Activated CD8-positive, alpha-beta memory T cell treated with anti-CD3 and anti-CD28 coated beads for 4 hours (primary cell): ENCODE measurements at places on chromosomes 3 and 15.
A peak's percentile ranks its signal among the peaks of the same experiment; 100 is the strongest.

- no peak for DNase-seq
Measured at GRCh38 chr3:72418244-72418643, 430.0 kb downstream of the SHQ1 start.

DNA sequence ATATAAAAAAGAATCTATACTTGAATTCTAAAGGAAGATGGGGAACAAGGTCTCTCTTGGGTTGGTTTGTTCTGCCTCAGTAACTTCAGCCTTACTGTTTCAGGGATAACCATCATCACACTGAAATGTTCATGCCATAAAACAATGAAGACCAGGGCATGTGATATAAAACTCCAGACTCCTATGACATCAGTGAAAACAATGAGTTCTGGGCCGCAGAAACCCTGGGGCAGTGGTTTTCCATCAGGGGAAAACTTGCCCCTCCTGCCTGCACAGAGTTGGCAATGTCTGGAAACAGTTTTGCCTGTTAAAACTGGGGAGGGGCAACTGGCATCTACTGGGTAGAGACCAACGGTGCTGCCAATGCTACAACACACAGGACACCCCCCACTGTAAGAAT is 46.8 kb downstream of the CA12 start:
- DNase-seq, result no peak

DNA sequence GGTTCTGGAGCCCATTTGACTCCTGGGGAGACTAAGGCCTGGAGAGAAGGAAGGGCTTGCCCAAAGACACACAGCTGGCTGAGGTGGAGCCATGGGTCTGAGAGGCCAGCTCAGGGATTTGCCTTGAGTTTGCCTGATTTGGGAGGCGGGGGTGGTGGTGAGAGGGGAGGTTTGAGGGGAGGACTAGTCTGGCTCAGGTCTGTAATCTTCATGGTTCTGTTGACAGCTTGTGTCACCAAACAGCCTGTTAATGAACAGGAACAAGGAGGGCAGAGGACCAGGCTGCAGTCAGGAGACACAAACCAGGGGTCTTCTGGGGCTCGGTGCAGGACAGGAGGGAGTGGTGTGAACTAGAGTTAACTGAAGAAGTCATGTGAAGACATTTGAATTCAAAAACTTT is 3.6 kb downstream of the TRH start:
- no peak for DNase-seq

GRCh38 chr3:32910954-32911353 is 40.5 kb upstream of the CCR4 start:
- no peak for DNase-seq

DNA sequence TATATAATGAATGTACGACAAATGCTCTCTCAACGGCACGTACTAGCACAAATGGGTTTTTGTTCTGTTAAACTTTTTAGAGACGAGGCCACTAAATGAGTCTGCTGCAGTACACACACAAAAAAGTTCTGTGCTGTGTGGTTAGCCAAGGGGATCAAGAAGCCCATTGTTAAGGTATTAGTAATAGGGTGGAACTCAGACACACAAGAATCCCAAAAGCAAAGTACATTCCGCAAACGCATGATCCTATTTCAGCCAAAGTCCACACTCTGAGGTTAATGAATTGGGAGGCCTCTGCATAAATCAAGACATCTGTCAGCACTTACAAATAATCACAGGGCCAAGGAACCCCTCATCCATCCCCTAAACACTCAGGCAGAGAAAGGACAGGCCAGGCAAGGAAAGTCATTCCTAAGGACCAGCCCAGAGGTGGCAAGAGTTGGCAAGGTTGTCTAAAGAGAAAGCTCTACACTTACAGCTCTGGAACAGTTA is 12.1 kb downstream of the OSBPL10 start:
- no peak for DNase-seq

DNA sequence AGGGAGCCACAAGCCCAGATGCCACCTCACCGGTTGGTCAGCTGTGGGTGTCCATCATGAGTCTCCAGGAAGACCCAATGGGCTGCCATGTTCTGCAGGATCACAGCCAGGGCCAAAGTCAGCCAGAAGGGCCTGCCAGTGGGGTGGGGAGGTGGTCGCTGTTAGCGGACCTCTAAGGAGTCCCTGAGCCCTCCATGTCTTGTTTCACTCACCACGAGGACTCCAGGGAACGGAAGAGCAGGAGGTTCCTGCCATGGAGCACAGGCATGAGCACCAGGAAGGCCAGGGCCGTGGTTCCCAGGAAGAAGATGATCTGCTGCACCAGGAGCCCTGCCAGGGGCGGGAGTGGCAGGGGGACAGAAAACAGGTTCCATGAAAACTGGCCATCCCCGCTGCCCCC is 8.6 kb downstream of the ISLR start:
- DNase-seq, result no peak

DNA sequence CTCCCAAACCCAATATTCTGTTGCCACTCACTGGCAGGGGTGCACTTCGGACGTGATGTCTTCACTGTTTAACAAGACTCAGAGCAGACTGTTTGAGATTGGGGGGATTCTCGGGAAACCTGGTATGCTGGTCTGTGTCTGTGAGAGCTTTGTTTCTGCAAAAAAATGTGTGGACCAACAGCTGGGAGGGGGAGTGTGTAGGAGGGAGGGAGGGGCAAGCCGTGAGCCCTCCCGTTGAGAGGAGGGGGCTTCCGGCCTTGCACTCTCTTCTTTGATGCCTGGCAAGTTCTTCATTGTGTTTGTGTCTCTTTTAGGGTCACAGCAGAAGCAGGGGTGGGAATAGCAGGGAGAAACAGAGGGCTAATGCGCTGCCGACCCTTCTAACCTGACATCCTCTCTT is 74.9 kb upstream of the NDN start:
- no peak for DNase-seq

DNA sequence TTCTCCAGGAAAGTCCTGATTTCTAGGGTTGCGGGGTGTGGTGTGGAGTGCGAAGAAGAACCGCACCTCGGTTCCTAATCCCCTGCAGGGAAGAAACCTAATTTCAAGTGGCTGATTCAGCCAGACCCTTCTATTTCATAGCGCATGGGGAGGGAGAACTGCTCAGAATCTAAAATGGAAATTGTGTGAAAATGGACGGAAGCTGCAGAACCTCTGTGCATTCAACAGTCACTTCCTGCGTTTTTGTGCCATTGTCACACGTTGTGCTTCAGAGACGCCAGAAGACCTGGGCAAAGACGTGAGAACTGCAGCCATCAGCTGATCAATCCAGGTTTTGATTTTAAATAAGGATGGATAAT is 1.2 kb downstream of the SIDT1 start:
- DNase-seq, result peak; percentile 7
